Stimulated activated CD4-positive, alpha-beta T cell treated with anti-CD3 and anti-CD28 coated beads, Interleukin-1b, Interleukin-23, amount 100 ng/mL, for 48 hours (primary cell): ENCODE measurements at places on chromosomes 5 and 9.

DNA sequence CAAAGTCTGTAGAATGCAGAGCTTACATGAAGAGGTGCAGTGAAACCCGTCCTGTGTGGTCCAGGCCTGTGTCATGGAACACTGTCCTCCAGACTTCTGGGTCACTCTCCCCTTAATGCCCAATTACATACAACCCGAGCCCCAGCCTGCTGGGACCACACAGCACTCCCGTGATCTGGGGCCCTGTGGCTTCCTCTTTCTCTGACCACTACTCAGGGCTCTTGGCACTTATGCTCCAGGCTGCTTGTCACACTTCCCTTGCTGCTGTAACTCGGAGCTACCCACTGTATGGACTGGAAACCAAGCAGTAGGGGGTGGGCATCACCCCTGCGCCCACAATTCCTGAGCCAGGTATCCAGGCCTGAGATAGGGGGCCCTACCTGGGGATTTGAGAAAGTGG, 10.3 kb upstream of the IL3 start:
- no peak for DNase-seq

DNA sequence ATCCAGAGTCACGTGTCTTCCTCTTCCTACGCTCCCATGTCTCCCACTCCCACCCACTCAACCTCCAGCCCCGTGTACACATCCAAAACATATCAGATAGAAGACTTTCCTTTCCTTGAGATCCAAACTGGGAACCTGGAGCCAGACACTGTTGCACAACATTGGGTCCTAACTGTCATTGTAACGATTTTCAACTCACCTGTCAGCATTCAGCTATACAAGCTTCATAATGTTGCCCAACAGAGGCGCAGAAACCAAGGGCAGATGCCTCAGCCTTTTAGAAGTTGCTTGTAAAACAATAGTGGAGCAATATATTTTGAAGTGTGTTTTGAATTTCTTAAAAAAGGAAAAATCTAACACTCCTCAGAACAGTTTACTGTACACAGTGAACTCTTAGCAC, 84.9 kb upstream of the GLIS3 start:
- DNase-seq: no peak

GRCh38 chr9:13555516-13555915, 276.0 kb upstream of the MPDZ start:
- DNase-seq: no peak

DNA sequence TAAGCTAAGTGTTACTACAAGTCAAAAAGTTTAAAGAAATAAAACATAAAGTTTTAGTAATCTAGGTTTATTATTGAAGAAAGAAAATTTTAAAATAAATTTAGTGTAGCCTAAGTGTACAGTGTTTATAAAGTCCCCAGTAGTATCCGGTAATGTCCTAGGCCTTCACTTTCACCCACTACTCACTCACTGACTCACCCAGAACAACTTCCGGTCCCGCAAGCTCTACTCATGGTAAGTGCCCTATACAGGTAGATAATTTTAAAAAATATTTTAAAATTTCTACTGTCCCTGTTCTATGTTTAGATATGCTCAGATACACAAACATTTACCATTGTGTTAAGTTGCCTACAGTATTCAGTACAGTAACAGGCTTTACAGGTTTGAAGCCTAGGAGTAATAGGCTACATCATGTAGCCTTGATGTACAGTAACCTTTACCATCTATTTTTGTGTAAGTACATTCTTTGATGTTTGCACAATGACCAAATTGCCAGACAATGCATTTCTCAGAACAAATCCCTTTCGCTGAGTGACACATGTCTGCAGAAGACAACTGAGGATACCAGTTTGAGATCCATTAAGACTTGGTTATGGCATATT, 253.6 kb downstream of the TRIM32 start:
- no peak for DNase-seq

GRCh38 chr5:153636670-153637451, 146.4 kb downstream of the GRIA1 start:
- no peak for DNase-seq

DNA sequence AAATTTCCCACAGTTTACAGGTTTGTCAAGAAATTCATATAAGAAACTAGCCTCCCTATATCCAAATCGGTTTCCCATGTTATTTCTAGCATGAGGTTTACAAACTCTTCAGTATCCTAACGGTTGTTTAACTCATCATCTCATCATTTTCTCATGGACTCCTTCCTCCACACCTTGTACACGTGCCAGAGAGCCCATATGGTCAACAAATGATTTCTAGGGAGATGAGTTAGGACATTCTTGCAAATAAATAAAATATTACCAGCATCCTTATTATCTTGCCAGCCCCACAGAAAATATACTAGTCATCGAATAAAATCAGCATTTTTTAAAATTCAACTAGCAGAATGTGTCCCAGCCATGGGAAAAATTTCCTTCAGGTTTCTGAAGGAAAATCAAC, 285.2 kb downstream of the EBF1 start:
- no peak for DNase-seq

DNA sequence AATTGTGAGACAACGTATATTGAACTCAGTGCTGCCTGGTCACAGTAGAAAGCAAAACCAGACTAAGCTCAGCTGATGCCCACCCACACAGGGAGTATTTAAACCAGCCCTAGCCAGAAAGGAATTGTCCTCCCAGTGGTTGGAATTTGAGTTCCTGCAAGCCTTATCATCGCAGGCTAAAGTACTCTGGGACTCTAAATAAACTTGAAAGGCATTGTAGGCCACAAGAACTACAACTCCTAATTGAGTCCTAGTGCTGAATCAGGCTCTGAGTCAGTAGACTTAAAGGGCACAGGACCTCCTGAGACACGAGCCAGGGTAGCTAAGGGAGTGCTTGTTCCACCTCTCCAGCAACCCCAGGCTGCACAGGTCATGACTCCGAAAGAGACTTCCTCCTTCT, 171.4 kb downstream of the MCTP1 start:
- DNase-seq: no peak

GRCh38 chr5:39197556-39197955, 21.8 kb downstream of the FYB1 start:
- DNase-seq: peak; percentile 73

DNA sequence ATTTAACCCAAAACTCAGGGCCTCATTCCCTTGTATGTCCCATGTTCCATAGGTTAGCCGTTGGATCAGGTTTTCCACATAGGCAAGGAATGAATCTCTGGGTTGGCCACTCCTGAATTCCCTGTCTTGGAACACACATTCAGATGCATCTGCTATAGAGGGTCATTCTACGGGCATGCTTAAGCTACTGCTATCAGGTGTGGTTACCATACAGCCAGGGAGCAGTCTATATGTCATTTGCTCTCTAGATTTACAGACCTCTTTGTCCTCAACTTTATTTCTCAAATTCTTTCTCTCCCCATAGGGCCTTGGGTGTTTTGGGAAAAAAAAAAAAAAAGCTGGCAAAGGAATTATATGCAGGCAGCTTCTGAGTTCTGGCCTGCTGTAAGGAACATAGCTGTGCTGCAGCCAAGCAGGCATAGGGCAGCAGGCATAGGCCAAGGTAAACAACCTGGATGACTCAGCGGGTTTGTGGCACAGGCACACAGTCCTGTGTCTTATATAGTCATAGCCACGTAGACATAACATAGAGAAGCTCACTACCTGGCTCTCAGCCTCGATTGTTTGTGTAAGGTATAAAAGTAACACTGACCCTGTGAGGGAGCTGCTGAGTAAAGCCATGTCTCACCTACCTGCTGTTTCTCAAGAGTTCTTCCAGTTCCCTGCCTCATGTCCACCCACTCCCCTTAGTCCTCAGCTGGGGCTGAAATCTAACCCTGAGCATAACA, 141.5 kb downstream of the OSTF1 start:
- no peak for DNase-seq

DNA sequence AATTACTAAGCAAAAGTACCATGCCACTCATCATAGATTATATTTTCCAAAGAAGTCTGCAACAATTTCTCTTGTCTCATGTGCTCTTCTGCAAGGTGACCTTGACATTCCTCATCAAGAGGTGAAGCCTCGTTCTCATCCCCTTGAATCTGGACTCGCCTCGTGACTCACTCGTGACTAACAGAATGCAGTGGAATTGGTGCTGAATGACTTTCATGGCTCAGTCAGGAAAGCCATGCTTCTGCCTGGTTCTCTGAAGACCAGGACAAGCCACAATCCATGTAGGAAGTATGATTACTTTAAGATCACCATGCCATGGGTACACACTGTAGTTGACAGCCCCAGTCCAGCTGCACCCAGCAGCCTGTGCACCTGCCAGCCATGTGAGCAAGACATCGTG, 335.8 kb downstream of the GADD45G start:
- DNase-seq: no peak

DNA sequence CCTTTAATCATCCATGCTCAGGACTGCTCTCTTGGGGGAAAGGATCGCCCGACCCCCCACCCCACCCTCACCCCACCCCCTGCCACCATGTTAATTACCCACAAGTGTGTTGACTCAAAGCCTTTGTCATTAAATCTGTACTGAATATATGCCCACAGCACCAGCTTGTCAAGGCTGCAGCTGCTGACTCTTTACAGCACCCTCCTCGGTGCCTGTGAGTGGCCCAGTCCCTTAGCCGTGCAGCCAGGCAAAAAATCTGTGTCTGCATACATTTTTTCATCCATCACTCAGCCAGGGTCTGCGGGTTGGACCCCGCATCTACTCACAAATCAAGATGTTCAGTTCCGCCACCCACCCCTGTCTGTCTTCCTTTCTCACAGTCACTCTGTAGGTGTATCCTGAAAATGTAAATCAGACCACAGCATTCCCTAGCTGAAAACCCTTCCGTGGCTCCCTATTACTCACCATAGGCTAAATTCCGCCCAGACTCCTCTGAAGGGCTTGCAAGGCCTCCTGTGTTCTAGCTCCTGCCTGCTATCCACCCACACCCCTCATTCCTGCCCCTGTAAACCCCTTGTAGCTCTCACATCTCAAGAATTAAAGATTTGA, 53.7 kb upstream of the KCNIP1 start:
- no peak for DNase-seq

DNA sequence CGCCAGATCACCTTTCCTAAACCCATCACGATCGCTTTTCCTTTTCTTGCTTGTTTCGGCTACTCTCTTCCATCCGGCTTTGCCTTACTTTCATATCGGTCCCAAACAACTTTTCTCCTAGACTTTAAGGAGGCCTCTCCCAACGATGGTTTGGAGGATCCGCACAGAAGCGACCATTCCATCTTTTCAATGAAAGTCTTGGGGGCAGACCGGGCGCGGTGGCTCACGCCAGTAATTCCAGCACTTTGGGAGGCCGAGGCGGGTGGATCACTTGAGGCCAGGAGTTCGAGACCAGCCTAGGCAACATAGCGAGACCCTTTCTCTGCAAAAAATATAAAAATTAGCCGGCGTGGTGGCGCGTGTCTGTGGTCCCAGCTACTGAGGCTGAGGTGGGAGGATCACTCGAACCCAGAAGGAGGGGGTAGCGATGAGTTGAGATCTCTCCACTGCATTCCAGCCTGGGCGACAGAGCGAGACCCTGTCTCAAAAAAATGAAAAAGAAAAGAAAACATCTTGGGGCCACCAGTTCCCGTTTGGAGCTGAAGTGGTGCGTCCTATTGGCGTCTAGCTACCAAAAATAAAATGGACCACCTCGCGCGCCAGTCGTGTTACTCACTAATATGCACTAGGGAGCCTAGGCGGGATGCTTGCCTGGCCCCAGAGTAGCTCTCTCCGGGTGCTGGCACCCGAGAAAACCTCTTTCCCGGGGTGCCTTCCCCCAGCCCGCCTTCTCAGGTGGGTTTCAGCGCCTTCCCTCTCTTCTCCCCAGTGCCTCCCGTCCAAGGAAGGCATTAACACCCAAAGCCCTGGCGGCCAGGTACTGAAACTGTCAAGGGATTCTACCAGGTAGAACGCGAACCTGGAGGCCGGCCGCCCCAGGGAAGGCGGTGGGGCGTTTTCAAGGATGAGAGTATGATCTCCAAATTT, 800 bp upstream of the AP3B1 start:
- peak; percentile 41 for DNase-seq

- no peak for DNase-seq
Observed at GRCh38 chr9:121556580-121556979, 56.9 kb upstream of the GGTA1 start.

GRCh38 chr5:40160435-40160834, 519.3 kb upstream of the PTGER4 start:
- DNase-seq: no peak

DNA sequence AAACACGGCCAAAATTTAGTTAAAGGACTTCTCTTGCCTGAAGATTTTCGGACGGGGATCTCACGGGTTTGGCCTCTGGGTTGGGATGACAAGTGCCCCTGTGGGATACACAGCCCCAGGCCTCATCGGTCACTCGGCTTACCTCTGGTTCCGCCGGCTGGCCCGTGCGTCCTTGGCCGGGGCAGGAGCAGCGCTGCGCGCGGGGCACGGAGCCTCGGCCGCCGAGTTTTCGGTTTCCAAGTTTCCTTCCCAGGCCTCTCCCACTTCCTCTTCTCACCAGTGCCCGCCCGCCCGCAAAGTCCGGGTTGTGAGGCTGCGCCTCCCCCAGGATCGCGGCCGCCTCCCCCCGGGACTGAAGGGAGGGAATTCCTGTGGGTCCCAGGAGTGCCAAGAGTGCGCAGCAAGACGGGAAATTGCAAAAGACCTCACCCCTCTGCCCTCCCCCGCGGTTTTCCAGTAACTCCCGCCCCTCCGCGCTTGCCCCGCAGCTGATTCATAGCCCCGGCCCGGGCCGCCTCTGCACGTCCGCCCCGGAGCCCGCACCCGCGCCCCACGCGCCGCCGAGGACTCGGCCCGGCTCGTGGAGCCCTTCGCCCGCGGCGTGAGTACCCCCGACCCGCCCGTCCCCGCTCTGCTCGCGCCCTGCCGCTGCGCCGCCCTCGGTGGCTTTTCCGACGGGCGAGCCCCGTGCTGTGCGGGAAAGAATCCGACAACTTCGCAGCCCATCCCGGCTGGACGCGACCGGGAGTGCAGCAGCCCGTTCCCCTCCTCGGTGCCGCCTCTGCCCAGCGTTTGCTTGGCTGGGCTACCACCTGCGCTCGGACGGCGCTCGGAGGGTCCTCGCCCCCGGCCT, at the start of gene OSMR:
Gene OSMR, plus strand, starts transcription at position 487 of the 853 bp plus-strand sequence. CDS start 23,033 bp downstream, outside the sequence.
- DNase-seq: peak; percentile 51
